ENCODE measurements at places on chromosomes 1 and 21.
A peak's percentile ranks its signal among the peaks of the same experiment; 100 is the strongest.

GRCh38 chr1:119061700-119062099 is 73.6 kb upstream of the TBX15 start:
- DNase-seq, result no peak

GRCh38 chr1:158998781-158999161 is 10.9 kb upstream of the IFI16 start:
- no peak for DNase-seq

- DNase-seq, result no peak
Measured at GRCh38 chr21:15066123-15066575, 1.3 kb upstream of the NRIP1 start.

DNA sequence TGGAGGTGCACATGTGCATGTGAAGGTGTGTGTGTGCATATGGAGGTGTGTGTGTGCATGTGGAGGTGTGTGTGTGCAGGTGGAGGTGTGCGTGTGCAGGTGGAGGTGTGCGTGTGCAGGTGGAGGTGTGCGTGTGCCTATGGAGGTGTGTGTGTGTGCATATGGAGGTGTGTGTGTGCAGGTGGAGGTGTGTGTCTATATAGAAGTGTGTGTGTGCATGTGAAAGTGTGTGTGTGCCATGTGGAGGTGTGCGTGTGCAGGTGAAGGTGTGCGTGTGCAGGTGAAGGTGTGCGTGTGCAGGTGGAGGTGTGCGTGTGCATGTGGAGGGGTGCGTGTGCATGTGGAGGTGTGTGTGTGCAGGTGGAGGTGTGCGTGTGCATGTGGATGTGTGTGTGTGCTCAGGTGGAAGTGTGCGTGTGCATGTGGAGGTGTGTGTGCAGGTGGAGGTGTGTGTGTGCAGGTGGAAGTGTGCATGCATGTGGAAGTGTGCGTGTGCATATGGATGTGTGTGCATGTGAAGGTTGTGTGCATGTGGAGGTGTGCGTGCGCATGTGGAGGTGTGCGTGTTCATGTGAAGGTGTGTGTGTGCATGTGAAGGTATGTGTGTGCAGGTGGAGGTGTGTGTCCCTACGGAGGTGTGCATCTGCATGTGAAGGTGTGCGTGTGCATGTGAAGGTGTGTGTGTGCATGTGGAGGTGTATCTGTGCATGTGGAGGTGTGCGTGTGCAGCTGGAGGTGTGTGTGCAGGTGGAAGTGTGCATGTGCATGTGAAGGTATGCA is 13.5 kb downstream of the C1orf74 start:
- DNase-seq, result no peak

- DNase-seq, result peak; percentile 22
Measured at GRCh38 chr1:206685334-206685768, 646 bp downstream of the MAPKAPK2 start.

- DNase-seq, result no peak
Measured at GRCh38 chr21:45302082-45303061, 14.7 kb upstream of the POFUT2 start.

GRCh38 chr1:156897078-156897825 is 3.7 kb downstream of the PEAR1 start:
- DNase-seq, result no peak

- DNase-seq, result no peak
Measured at GRCh38 chr1:216553040-216553439, 129.8 kb upstream of the USH2A start.

GRCh38 chr1:30743584-30744059 is 14.0 kb downstream of the LAPTM5 start:
- DNase-seq, result peak; percentile 54

- no peak for DNase-seq
Measured at GRCh38 chr1:78370779-78371482, 119.8 kb upstream of the PTGFR start.
